ENCODE measurements at places on chromosomes 6 and 20.

- DNase-seq: no peak
Measured at GRCh38 chr6:68634726-68635411, at the start of gene ADGRB3. TSS of gene ADGRB3 (plus strand) at chr6:68635282. CDS start at chr6:68638676, 3,394 bp downstream.

DNA sequence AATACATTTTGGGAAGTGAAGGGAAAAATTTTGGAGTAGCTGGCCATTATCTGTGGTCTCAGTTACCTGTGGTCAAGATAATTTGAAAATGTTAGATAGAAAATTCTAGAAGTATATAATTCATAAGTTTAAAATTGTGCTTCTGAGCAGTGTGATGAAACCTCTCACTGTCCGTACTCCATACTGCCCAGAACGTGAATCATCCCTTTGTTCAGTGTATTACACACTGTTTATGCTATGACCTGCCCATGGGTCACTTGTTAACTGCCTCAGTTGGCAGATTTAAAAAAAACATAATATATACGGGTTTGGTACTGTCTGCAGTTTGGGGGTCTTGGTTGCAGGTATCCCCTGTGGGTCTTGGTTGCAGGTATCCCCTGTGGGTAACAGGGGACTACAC lies 4.1 kb upstream of the CALHM5 start:
- no peak for DNase-seq

GRCh38 chr6:138563650-138564049 lies 64.4 kb upstream of the NHSL1 start:
- DNase-seq: no peak

GRCh38 chr6:69732640-69733039 lies 64.2 kb downstream of the LMBRD1 start:
- DNase-seq: no peak

DNA sequence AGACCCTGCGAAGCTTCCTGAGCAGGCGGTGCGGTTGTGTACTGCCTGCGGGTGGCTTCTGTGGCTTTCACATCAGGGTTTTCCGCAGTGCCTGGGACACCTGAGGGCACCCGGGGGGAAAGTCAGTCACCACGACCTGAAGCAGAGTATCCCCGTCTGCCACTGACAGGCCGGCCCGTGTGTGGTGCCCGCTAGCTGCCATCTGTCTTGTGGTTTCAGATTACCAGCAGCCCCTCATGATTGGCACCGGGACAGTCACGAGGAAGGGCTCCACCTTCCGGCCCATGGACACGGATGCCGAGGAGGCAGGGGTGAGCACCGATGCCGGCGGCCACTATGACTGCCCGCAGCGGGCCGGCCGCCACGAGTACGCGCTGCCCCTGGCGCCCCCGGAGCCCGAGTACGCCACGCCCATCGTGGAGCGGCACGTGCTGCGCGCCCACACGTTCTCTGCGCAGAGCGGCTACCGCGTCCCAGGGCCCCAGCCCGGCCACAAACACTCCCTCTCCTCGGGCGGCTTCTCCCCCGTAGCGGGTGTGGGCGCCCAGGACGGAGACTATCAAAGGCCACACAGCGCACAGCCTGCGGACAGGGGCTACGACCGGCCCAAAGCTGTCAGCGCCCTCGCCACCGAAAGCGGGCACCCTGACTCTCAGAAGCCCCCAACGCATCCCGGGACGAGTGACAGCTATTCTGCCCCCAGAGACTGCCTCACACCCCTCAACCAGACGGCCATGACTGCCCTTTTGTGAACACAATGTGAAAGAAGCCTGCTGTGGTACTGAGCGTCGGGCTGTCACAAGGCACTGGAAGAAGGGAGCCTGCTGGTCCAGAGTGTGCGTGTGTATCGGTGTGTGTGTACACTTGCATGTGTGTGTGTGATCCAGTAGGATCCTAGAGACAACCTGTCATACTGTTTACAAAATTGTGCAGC lies 54.4 kb downstream of the GOPC start:
- no peak for DNase-seq

DNA sequence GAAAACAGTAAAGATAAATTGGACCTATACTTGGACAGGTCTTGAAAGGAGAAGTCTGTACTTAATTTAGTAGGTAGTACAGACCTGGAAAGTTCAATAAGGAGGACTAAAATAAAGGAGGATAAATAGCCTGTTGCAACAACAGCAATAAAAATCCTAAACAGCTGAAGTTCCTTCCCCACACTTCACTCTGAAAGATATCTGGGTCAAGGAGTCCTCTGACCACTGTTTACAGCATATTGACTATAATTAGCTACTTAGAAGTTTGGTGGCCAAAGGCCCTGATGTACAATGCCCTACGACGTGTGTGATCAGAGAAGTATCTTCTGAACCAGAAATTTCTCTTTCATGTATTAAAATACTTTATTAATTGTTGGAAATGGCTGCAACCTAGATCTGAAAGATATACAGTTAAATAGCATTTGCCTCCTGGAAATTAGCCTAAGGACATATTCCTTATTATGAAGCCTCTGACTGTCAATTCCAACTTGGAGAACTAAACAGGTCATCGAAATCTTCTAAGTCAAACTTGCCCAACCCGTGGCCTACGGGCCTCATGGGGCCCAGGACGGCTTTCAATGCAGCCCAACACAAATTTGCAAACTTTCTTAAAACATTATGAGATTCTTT lies 82.8 kb downstream of the KIF13A start:
- DNase-seq: no peak

- no peak for DNase-seq
Measured at GRCh38 chr6:38080360-38080759, 260.8 kb downstream of the ZFAND3 start.

GRCh38 chr20:33061658-33062028 lies 7.9 kb downstream of the BPIFB3 start:
- no peak for DNase-seq

DNA sequence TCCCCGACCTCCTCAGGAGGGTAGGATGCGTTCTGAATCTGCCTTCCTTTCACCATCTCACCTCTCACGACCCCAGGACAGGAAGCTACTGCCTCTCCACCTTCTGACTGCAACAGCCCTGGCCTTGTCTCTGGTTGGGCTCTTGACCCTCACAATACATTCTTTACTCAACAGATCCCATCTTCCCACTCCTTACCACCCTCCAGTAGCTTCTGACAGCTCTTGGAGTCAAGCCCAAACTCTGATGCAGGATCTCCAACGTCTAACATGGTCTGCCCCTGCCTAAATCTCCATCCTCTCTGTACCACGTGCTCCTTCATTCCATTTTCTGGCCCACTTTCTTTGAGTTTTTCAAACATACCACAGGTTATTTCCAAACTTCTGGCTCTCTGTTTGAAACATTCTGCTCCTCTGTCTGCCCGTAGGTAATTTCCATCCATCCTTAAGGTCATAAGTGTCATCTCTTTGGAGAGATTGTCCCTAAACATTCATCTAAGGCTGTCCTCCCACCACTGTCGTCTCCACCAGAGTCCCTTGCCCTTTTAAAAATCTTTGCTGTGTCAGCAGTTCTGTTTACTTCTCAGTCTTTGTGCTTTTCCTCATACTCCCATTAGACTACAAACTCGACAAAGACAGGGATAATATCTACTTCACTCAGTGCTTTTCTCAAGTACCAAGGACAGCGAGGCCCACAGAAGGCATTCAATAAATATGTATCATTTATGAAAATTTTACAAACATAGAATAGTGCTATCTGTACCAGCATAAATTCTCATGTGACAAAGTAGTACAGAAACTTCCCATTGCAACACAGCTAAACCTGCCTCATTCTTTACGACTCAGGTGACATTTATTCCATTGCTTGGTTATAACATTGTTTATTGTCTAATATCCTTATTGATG lies 73.6 kb downstream of the BCAS1 start:
- DNase-seq: no peak

- DNase-seq: no peak
Measured at GRCh38 chr6:144259986-144260385, 25.1 kb upstream of the UTRN start.

DNA sequence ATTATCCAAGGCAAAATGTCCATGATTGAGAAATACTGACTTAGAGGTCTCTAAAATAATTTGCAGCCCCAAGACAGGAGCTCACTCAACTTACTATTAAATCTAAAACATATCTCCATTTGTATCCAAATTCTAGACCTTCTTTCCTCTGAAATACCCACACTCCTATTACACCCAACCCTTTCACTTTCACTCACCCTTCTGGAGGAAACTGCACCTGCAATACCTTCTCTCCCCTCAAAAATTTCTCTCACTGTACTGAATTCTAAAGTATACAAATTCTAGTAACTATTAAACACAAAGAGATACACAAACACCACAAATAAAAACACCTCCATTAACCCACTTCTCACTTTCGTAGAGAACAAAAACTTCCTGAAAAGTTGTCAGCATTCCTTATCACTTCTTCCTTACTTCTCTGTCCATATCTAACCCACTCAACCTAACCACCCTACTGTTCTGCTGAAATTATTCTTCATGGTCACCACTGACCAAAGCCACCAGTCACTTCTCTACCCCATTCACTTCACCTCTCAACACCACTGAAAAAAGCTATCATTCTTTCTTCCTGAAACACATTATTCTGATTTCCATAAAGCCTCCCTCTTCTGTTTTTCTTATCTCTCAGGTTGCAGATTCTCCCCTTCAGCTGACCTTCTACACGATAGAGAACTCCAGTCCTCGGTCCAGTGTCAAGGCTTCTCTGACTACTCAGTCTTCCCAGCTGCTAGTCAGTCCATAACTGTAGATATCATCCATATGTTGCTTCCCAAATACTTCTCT lies 12.0 kb downstream of the LMBRD1 start:
- DNase-seq: no peak

DNA sequence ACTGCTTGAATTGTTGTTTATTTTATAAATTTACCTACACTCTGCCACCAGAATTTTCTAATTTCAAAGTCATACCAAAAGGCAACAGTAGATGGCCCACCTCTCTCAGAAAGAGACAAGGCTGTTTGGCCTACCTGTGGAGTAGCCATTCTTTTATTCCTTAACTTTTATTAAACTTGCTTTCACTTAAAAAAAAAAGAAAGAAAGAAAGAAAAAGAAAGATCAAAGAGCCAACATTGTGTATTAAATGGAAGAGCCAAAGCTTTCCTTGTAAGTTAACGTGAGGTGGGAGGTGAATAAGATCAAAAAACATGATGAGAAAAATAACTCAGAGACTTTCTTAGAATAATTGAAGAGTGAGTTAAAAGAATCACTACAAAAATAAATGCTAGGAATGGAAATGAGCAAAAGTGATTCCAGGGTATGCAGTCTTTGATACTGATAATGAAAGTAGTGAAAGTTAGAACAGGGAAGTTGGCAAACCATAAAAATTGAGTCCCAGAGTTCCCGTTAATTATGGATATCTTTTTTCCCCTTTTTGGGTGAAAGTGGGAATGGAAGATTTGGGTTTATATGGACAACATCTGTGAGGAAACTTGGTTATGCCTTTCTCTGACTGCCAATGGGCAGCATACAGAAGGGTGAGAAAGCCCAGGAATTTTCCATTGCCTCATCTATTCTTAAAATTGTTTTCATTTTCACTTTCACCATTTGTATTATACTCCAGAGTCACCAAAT lies 35.9 kb upstream of the MYB start:
- DNase-seq: no peak

GRCh38 chr20:9172851-9173250 lies 104.0 kb downstream of the PLCB4 start:
- DNase-seq: no peak

GRCh38 chr6:15538106-15538505 lies 124.7 kb downstream of the DTNBP1 start:
- DNase-seq: no peak

- DNase-seq: no peak
Measured at GRCh38 chr6:136470044-136470443, 80.2 kb downstream of the MAP7 start.

DNA sequence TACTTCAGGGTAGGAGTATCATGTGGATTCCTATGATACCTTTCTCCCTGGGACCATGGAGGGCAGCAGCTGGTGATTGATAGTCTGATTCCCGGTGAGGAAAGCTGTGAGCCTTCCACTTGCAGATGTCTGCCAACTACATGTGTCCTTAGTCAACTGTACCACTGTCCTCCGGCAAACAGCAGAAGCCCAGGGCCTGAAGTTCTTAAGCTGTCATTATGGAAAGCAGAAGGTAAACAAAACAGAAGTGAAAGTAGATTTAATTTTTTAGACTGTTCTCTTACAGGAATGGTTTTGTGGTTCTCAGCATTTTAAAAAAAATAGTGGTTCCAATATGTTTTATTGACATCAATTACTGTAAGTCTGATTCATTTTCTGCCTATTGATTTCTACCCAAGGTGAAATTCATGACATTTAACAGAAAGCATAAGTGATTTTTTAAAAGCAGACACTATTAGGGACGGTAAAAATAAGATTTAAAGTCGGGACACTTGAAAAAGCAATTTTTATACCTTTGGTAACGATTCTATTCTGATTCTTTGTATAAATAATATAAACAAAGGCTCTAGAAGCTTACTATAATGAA lies 36.6 kb downstream of the PTPN1 start:
- DNase-seq: no peak

DNA sequence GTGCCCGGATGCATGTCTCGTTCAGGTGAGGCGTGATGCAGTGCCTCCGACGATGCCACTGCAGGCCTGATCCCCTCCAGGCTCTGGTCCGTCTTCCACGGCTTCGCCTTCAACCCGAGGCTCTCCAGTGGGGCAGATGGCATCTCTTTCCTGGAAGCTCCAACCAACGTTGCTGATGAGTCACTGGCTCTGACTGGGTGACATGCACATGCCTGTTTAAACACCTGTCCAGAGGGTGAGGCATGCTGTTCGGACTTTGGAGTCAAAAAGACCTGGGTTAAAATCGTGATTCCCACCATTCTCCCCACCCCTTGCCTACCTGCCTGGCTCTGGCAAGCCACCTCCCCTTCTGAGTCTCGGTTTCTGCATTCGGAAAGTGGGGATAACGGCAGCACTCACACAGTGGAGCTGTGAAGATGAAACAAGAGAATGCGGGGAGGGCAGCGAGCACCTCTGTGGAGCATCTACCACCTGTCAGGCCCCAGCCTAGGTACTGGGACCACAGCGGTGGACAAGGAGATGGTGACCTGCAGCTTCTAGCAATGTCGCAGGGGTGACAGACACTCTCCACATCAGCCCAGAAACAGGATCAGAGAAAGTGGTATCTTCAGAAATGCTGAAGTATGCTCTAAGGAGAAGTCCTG lies 8.5 kb upstream of the EDN3 start:
- DNase-seq: no peak

DNA sequence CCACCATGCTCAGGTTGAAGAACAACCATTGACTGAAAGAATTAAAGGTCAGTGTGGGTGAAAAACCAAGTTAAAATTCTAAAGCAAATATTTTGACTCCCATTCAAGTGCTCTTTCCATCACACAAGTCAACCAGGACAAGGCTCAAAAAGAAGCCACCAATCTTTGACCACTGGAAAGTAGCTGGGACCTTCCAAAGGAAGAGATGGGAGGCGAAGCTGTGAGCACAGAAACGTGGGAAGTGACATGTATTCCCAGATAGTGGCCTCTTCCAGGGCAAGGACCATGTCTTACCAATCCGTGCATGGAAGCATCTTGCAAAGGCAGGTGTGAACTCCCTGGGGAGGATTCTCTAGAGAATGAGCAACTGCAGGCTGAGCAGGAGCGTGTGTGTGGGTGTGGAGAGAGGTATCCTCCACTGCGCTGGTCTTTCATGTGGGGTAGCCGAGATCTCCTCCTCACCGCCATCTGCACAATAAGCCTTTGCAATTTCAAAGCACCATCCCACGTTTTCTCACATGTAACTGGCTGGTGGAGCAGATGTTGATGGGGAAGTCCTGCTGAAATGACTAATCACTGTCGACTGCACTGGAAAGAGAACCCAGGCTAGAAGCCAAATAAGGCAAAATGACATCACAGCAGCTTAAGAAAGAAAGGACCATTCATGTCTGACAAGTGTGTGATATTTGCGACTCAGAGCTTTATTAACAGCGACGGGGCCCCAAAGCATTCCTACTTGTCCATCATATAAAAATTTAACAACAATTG lies 189.4 kb upstream of the RREB1 start:
- DNase-seq: no peak
